ENCODE measurements at places on chromosomes 1 and 21. TPM values are rescaled to one million over a fixed set of nuclear protein-coding genes. Genes with fewer than 3 reads are reported as not detected.

DNA sequence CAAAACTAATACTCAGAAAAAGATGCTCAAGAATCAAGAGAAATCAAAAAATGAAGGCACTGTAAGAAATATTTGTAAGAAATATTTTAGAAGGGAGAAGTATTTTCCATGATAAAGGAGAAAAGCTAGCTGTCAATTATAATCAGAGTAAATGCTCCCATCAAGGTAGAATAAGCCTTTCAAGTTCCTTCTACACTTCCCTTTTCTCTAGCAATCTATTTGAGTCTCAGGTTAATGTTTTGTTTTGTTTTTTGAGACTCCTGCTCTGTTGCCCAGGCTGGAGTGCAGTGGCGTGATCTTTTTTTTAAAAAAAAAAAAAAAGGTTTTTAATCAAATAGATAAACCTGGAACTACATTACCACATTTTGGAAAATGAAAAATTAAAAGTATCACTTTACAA lies 33.3 kb downstream of the PUM1 start:
- DNase-seq = no peak

DNA sequence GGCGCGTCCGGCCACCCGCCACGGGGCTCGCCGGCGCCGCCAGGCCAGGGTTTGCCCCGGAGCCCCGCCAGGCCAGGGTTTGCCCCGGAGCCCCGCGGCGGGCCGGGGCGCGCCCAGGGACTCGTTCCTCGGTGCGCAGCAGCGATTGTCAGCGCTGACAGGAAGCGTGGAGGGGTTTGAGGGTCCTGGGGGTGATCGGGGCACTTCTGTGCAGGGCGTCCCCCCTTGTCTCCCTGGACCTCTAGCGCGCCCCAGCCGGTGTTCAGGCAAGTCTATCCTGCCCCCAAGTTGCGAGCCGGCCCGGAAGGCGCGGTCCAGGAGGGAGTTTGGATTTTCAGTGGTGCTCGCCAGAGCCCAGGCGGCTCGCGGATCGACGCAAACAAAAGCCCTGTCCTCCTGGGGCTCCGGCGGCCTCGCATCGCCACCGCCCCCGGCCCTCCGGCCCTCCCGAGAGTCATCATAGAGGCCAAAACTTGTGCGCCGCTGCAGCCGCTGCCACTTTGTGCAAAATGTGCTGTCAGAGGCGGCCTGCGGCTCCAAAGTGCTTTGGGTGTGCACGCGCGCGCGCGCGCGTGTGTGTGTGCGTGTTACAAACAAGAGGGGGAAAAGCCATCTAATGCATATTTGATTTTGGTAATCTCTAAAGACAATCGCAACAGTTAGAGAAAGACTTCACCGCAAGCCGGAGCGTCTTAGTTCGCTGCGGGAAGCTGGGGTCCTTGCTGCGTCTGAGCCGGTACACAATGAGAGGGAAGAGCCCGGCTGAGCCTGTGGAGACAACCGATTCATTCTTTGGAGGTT lies 1.0 kb downstream of the ROR1 start:
- peak; percentile 56 for DNase-seq

- DNase-seq = no peak
These were observed 5.5 kb downstream of the CEPT1 start for GRCh38 chr1:111145542-111145941.

- DNase-seq = no peak
These were observed 19.9 kb downstream of the SOX13 start for GRCh38 chr1:204092632-204093420.

DNA sequence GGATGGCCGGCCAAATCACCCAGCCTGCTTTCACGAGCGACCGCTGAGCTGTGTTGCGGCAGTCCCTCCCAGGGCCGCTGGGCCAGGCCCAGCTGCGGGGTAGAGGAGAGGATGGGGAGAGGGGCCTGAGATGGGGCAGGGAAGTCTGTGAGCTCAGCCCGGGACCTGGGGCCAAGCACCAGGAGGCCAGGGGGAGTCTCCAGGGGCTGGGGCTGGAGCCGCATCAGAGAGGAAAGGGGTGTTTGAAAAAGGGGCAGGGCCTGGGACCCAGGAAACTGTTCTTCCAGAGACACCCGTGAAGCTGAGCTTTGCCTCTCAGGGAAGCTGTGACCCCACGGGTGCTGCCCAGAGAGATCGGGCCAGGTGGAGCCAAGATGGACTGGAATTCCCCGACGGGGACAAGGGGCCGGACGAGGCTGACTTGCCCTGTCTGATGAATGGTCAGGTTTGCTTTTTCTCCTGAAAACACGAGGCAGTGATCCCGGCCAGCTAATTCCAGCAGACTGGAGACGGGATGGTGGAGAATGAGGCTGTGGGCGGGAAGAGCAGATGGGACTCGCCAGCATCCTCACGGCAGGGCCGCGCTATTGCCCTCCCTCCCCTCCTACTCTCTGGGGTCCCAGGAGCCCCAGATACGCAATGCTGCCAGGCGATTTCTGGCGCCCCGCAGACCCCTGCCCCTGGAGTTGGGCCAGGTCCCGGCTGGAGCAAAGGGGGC lies 40.3 kb upstream of the COL18A1 start:
- DNase-seq = peak; percentile 79

DNA sequence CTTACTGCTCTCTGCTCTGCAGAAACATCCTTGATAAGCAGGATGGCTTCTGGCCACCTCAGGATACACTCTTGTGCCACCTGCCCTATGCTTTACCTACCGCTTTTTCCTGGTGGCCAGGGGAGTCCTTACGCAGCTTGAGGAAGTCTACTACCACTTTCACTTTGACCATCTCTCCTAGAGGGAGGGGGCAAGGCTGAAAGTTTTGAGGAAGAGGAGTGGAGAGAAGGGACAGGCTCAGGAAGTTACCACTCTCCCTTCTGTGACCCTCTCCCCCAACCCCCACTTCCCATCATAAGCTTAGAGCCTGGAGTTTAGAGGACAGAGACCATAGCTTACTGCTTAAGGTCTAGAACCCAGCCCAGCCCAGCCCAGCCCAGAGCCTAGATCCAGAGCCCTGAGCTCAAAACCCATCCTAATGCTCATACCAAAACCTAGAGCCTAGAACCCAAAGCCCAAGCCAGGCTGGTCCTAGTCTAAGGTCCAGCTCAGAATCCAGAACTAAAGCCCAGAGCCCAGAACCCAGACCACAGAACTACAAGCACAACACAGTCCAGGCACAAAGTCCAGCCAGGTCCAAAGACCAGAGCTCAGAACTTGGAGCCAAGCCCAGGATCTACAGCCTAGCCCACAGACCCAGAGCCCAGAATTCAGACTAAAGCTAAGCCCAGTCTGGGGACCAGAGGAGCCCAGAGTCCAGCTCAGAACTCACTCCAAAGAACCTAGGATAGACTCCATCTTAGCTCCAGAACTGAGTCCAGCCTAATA lies 18.0 kb upstream of the MFSD2A start:
- no peak for DNase-seq

GRCh38 chr1:43688594-43689000 lies 18.7 kb upstream of the ST3GAL3 start:
- peak; percentile 80 for DNase-seq

GRCh38 chr1:2276803-2277580 lies 48.9 kb downstream of the SKI start:
- DNase-seq = peak; percentile 42

VWA5B1 gene
- total RNA-seq = not detected

AADACL4 gene
- not detected for total RNA-seq

Measured in dermis blood vessel endothelial cell (primary cell).